Esophagus mucosa (tissue), 1 donor: ENCODE measurements at places on chromosomes 4 and X. TPM values are rescaled to one million over a fixed set of nuclear protein-coding genes. Genes with fewer than 3 reads are reported as not detected.

The IL3RA gene
- 1.2 TPM for total RNA-seq

The ATP1B4 gene
- total RNA-seq, result not detected

The ACE2 gene
- total RNA-seq, result 2.2 TPM

The GRIPAP1 gene
- total RNA-seq, result 21.2 TPM

The SRPK3 gene
- total RNA-seq, result 0.12 TPM

The DAPP1 gene
- 54.7 TPM for total RNA-seq

The GPR143 gene
- total RNA-seq, result 2.8 TPM

GRCh38 chr4:149980121-149980682, 98.0 kb upstream of the DCLK2 start:
- ATAC-seq, result no peak

DNA sequence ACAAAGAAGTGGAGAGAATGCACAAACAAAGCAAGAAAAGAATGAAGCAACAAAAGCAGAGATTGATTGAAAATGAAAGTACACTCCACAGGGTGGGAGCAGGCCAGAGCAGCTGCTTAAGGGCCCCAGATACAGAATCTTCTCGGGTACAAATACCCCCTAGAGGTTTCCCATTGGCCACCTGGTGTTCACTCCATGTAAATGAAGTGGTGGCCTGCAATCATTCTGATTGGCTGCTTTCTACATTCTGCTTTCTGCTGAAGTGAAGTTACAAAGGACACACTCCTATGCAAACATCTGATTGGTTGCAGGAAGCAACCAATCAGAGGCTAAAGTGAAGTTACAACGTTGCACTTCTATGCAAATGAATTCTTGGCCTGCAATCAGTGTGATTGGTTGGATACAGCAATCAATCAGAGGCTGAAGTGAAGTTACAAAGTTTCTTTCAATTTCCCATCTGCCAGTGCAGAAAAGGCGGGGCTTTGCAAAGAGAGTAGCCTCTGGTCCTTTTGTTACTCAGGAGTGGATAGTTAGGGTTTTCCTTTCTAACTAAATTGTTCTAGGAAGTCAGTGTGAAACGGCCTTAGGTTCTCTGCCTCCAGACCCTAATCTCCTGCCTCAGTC, 19.0 kb upstream of the GPC4 start:
- no peak for ATAC-seq

DNA sequence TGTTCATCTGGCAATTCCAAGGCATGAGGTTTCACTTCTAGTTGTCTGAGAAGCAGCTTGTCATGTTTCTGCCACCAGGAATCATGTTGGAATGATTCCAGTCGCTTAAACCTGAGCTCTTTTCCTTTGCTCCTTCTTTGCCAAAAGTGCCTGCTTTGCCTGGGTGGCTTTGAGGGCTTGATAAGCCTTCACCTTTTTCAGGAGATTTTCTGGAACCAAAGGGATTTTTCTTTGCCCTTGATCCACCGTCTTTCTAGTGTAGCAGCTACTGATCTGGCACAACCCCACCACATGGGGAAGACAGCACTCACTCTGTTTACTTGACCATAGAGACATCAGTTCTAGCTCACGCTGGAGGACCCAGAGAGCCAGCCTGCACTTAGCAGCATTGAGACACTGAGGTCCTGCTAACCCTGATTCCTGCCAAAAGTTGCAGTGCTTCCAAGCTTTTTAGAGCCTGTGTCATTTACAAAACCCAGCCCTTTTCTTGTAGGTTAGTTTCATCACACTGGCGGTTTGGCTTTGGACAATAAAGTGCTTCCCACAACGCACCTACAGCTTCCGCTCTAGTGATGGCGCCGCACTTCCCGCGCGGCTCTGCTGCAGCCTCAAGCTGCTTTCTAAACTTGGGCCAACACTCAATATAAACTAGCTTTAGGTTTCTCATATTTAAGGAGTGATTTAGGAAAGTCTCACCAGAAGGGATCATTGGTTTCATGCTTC, 7.3 kb upstream of the CCNI start:
- peak; percentile 73 for ATAC-seq

DNA sequence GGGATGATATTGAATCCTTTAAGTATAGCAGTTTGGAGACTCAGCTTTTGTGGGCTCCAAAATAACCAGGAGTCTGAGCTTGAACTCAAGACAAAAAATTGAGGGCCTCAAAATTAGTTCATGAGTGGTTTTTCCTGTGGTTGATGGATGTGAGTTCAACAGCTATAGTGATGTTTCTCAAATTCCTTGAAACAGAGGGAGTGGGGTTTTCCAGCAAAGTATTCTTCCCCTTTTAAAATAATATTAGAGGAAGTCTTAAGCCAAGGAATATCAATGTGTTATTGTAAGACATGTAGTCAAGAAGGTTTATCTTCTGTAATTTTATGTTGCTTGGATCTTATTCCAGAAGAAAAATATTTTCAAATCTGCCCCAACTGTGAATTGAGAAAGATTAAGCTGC, 10.6 kb downstream of the OTC start:
- no peak for ATAC-seq

GRCh38 chr4:47391256-47391655, 72.2 kb downstream of the COMMD8 start:
- no peak for ATAC-seq

- ATAC-seq, result peak; percentile 25
Observed at GRCh38 chrX:134908356-134908755, 82.4 kb upstream of the SMIM10 start.

DNA sequence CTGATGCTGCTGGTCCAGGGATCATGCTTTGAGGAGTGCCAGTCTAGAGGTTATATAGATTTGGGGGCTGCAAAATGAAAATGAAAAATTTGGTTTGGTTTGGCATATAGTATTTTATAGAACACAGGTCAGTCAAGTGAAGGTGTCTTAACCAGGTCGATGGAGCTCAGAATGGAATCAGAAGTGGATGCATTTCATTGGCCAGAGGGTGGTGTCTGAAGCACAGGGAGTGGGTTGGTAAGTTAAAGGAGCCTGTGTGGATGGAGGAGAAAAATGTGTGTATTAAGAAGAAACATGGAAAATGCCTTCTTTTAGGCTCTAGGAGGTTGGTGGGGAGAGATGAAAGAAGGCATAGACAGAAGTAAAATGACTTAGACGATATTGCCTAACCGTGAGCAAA, 8.6 kb downstream of the GALNT7 start:
- ATAC-seq, result no peak

DNA sequence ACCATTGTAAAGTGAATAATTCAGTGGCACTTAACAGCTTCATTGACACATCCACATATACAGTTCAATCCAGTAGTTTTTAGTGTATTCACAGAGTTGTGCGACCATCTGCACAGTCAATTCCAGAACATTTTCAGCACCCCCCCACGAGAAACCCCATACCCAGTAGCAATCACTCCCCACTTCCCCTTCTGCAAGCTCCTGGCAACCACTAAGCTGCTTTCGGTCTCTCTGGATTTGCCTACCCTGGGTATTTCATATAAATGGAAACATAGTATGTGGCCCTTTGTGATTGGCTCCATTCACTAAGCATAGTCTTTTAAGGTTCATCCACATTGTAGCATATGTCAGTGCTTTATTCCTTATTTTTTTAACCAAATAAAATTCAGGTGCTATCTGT, 10.0 kb downstream of the MSL3 start:
- ATAC-seq, result no peak

- no peak for ATAC-seq
Observed at GRCh38 chrX:138939038-138939437, 227.5 kb upstream of the FGF13 start.

- no peak for ATAC-seq
Observed at GRCh38 chr4:112898357-112899141, 150.9 kb upstream of the ANK2 start.

- ATAC-seq, result no peak
Observed at GRCh38 chrX:132025041-132025440, 1.9 kb downstream of the STK26 start.

DNA sequence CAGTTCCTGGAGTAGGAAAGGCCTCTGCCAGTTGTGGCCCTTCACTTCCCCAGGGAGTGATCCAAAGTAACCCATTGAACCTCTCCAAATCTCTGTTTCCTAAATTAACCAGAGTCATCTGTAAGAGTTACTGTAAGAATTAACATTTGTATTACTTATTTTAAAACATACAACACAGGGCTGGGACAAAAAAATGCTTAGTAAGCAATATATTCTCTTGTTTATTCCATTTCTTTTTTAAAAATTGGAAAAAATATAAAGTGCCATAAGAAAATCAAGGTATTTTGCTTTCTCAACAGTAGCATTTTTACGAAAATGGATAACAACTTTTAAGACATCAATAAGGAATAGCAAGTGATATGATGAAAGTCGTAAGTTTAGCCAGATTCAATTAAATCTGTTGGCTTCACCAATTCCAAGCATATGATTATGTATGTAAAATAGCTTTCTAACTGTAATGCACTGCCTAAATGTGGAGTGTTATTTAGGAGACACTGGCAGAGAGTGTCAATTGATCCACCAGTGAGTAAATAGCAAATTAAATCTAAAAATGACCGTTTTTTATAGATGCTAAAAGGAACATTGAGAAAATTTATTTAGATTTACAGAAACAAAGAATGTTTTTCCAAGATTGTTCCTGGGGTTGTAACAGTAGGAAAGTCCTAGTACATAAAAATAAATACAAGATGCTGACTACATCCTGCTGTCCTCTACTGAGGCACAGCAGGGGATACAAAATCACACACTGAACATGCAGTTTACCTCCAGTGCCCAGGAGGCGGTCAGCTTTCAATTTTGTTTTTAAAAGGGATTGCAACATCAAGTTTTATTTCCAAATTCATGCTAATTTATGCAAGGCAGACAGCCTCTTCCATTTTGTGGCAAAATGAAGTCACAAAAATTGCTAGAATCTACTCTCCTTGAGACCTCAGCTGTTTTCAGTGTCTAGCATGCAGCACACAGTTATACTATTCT, 53.7 kb downstream of the GPM6A start:
- no peak for ATAC-seq

DNA sequence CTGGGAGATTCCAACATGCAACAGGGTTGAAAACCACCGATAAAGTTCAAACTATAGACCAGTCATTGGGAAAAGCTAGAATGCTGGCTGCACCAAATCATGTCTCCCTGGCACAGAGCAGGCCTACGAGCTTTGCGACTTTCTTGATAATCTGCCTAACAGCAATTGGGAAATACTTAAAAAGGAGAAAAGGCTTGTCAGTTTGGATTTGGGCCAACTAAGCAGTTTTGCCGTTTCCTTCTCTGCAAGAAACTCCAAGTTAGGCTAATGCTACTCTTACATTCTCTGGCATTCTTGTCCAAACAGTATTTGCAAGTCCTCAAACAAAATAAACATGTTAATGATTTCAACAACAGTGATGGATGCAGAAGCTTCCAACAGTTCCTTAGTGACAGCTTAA, 87.9 kb downstream of the PDK3 start:
- no peak for ATAC-seq

GRCh38 chr4:55530691-55531090, 16.0 kb downstream of the CLOCK start:
- no peak for ATAC-seq

DNA sequence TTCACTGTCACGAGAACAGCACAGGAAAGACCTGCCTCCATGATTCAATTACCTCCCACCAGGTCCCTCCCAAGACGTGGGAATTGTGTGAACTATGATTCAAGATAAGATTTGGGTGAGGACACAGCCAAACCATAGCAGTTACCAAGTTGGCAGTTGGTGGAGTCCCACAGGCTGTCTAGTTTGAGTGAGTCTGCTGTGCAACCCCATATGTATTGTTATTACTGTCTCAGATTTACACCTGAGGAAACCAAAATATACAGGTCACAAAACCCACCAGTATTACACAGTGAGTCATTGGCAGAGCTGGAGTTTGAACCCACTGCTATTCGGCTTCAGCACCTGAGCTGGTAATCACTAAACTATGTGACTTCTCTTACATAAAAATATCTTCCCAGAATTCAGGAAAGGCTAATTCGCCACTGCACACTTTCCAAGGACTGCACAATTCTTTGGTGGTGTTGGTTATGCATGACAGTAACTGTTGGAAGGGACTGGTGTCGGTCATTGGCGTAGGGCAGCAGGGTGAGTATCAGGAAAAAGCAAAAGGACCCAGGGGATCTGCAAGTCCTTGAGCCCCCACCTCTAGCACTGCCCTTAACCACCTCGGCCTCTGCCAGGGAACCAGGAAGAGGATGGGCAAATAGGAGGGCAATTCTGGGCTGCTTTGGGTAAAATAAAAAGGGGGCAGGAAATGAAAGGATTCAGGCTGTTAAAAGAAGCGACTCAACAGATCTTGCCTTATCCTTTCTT, 110.1 kb downstream of the USP46 start:
- ATAC-seq, result no peak

DNA sequence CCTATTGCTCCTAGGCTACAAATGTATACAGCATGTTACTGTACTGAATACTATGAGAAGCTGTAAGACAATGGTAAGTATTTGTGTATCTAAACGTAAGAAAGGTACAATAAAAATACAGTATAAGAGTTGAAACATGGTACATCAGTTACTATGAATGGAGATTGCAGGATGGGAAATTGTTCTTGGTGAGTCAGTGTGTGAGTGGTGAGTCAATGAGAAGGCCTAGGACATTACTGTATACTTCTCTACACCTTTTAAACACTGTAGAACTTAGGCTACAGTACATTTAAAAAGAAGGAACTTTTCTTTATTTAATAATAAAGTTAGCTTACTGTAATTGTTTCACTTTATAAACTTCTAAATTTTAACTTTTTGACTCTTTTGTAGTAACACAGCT, 2603.2 kb downstream of the PCDH7 start:
- no peak for ATAC-seq
